Cerebellar cortex (tissue), 1 donor: ENCODE measurements at places on chromosomes 11 and 22.
A peak's percentile ranks its signal among the peaks of the same experiment; 100 is the strongest.

- peak; percentile 11 for DNase-seq
Measured at GRCh38 chr22:22823131-22823810, 64.3 kb upstream of the IGLL5 start.

GRCh38 chr11:78350646-78351165, 66.9 kb downstream of the GAB2 start:
- DNase-seq: no peak

- no peak for DNase-seq
Measured at GRCh38 chr11:94731880-94732601, 36.1 kb upstream of the AMOTL1 start.

- peak; percentile 35 for DNase-seq
Measured at GRCh38 chr22:23534201-23534850, 45.8 kb downstream of the IGLL1 start.

DNA sequence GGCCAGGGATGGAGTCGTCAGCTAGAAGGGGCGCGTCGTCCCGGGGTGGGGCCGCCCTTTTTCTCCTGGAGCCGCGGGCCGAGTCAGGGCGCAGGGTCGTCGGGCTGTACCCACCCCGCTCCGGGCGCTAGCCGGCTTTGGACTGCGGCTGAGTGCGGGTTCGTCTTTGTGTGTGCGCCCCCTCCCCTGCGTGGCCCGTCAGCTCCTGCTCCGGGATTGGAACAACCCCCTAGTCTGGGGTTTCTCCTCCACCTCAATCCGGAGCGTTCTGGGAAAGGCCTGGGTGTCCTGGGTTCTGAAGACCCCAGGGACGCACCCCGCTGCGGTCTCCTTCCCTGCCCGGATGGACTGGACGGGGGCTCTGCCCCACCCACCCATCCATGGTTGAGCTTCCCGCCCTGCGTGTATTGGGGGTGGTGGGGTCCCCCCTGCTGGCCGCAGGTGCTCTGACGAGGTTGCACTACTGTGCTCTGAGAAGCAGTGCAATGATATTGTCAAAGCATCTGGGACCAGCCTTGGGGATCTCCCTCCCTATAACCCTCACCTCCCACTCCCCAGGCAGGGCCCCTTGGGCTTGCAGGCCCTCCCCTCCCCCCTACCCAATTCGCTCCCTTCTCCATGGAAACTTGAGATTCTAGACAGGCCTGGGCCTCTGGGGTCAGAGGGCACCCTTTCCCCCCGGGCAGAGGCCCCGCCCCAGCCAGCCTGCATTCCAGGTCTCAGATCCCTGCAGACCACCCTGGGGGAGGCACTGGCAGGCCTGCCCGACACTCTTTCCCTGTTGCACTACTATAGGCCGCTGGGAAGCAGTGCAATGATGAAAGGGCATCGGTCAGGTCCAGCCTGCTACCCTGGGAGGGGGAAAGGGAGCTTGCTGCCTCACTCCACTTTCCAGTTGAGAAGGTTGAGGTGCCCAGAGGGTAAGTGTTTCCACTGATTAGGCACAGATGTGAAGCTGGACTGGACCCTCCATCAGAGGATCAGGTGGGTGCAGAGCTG, 10.7 kb downstream of the SDF2L1 start:
- DNase-seq: no peak

DNA sequence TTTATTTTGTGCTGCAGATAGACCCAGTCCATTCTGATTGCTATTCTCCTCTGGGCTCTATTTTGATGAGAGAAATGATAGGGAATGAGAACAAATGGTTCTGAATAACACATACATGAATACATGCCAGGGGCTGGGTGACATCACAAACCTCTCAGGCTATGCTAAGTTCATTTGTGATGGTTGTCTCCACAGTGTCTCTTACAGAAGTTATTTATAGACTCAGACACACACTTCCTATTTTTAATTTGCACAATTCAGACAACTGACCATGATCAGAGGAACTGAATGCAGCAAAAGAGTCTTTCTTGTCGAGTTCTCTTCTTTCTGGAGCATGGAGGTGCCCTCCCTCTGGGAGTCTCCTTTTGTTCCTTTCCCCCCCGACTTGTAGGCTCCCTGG, 991.7 kb downstream of the OPCML start:
- no peak for DNase-seq

- no peak for DNase-seq
Measured at GRCh38 chr11:14317659-14318325, 41.2 kb downstream of the RRAS2 start.

- DNase-seq: no peak
Measured at GRCh38 chr11:95512177-95512576, 277.4 kb downstream of the FAM76B start.

DNA sequence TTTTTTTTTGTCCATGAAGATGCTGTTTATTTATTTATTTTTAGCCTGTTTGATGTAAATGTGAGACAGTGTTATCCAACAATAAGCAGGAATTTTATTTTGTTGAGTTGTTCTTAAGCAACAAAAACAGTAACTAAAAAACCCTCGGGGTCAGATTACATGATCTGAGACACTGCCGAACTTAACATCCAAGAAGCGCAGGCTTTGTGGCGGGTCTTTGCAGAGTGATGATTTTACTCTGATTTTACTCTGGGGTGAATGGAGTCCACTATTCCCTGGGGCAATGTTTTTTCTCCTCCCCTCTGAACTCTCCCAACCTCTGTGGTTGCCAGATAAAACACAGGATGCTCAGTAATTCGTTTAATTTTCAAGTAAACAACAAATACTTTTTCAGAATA, 450.1 kb upstream of the B3GAT1 start:
- DNase-seq: no peak

DNA sequence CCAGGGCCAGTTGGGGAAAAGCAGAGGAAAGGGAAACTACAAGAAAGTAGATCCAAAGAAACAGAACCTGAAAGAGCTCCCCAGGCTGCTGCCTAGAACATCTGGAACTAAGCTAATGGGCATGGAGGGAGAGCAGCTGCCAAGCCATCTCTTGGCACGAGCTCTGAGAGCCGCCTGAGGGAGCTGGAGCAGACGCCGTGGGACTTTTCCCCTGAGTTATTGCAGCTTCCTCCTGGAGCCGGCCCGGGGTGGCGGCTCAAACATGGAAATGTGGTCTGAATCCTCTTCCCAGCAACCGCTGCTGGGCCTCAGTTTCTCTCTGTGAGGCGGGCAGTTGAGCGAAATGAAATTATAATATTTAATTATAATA, 41.8 kb downstream of the LIF start:
- no peak for DNase-seq

DNA sequence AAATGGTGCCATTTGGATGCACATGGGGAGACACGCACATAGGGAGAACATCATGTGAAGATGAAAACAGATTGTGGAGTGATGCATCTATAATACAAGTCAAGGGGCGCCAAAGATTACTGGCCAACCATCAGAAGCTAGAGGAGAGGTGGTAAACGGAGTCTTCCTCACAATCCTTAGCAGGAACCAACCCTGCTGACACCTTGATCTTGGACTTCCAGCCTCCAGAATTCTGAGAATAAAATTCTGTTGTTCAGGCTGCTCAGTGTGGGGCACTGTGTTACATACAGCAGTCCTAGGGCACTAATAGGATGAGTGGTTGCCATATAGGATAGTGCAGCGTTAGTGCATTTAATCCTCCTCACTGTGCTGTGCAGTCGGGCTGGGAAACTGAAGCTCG, 8.0 kb upstream of the SEC14L4 start:
- DNase-seq: peak; percentile 17

DNA sequence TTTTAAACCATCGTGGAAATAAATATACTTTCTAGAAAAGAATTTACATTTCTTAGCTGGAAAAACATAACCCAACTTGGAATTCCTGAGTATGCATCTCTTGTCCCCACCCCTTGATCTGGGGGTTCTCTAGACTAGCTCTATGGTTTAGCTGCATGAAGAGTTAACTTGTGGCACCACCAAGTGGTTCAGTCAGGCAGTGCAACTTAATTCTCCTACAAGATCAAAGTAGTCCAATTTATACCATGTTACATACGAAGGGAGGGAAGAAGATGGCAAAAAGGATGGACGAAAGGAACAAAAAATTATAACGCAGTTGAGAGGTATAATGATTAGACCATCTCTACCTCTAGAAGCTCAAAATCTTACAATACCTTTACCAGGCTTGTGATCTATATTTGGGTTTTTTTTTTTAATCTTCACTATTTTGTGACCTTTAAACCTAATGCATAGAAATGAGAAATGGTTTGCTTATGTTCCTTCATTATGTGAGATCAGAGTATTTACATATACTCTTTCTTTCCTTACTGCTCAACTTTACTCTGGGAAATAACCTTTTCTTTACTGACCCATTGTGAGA, 28.5 kb upstream of the ALKBH3 start:
- peak; percentile 86 for DNase-seq

DNA sequence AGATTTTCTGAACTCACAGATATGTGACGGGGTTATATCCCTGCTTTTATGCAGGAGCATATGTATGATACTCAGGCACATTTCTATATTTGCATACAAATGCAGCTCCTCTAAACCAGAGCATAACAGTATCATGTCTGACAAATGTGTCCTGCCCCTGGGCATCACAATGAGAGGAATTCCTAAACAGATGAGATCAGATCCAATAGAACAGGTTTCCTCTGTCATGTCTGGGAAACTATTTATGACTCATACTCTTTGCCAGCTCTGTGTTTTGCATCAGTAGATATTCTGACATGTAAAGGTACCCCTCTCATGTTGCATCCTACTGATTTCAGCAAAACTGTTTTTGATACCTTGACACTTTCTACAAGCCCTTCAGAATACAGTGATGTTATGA, 29.4 kb downstream of the SYT9 start:
- peak; percentile 41 for DNase-seq

- peak; percentile 5 for DNase-seq
Measured at GRCh38 chr11:84316866-84317555, 1030.8 kb upstream of the CCDC90B start.

DNA sequence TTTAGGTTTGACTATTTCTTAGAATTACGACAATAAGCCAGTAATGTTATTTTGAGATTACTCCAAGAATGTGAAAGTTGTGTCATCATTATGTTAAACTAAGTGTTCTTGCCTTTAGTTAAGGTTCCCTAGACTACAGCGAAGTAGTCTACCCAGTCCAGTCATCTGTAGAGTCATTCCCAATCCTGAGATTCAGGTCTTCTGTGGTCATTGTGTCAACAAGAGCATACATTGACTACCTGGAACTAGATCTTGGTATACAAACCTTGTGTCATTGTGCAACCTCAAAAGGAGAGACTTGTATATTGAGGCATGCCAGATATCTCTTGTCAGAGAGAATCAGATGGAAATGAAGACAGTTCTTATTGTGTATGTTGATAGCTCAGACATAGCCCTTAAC, 115.9 kb downstream of the ATM start:
- DNase-seq: no peak

- DNase-seq: peak; percentile 5
Measured at GRCh38 chr22:48785792-48786678, 1041.6 kb downstream of the BRD1 start.

- no peak for DNase-seq
Measured at GRCh38 chr22:35102663-35103062, 36.7 kb downstream of the ISX start.

DNA sequence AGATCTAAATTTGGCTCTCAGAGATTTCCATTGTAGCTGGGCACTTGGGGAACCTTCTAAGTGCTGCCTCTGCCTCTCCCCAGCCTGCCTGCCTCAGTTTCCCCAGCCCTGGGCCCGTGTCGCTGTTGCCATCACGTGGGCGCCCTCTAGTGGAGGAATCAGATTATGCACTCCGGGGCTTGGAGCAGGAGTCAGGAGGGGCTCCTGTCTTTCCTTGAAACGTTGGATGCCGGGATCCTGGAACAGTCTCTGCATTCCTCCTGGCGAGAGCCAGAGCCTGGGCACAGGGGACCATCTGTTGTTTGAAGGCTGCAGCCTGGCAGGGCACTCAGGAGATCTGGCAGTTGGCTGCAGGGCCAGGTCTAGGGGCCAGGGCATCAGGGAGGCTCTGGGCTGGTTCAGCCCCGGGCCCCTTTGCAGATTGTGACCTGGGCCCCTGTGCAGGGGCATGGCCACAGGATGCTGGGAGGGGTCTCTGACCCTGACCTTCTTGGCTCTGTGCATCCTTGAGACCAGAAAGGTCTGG, 71.6 kb downstream of the LRP5 start:
- DNase-seq: peak; percentile 65

DNA sequence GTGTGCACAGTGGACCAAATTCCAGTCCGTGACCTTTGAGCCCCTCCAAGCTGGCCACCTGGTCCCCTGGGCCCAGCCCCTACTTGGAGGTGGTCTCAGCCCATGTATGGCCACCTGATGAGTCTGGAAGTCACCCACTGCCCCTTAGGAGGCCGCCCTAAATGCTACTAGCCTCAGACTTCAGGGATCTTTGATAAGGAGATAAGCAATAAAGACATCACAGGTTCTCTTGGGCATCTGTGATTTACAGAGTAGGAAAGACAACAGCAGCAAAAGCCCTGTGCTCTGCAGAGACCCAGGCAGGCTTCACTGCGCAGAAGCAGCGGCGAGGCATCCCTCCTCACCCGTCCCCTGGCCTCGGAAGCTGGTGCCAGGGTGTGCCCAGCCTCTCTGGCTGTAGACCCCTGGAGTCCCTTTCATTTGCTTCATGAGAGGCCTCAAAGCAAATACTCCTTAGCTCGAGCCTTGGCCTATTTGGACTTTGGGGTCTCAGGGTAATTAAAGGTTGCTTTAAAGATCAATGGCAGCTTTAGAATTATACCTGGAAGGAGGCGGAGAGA, 360.1 kb downstream of the TBC1D22A start:
- DNase-seq: no peak

GRCh38 chr22:46604306-46604690, 15.9 kb upstream of the GRAMD4 start:
- no peak for DNase-seq

DNA sequence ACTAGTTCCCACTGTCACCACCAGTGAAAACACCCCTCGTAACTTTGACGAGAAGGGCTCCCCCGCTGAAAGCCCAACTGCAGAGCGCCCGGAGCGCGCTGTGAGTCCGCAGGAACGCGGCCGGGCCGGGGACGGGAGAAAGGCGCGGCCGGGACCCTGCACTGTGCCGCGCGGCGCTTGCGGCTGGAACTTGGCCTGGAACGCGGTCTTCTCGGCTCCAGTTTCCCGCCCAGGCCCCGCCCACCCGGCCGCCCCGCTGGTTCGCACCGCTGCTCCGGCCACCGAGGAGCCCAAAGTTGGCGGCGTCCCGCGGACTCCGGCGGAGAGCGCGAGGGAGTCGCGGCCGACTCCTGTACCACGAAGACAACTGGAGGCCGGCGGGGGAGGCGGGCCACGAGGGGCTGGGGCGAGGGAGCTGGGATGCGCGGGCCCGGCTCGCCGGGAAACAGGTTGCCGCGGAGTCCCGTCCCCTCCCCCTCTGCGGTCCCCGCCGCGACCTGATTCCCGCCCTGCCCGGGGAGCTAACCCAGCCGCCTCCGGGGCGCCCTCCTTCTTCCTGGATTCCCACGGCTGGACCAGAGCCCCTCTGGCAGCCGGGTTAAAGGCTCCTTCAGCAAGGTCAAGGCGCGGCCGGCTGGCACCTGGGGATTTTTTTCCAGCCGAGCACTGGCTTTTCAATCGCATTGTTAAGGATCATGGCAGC, 3.4 kb downstream of the TENM4 start:
- peak; percentile 24 for DNase-seq

GRCh38 chr22:49815641-49816091, 12.0 kb downstream of the BRD1 start:
- peak; percentile 64 for DNase-seq
